ENCODE measurements at places on chromosomes 7 and 10. TPM values are rescaled to one million over a fixed set of nuclear protein-coding genes. Genes with fewer than 3 reads are reported as not detected.
A peak's percentile ranks its signal among the peaks of the same experiment; 100 is the strongest.

DNA sequence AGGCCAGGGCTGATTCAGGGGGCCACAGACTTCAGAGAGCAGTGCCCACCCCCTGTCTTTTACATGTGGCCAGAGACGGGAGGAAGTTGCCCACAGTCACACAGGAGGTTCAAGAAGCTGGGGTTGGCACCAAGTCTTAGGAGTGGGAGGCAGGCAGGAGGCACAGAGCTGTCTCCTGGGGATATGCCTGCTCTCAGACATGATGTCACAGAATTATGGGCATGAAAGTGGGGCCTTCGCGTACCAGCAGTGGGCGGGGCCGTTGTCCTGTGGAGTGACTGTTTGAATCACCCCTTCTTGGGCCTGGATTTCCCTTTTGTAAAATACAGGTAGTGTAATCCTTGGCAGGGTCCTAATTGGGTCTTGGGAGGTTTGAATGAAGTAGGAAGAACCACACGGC is 81.2 kb upstream of the PPIF start:
- peaks cover 99% of the 10 kb centered on the region for H3K4me1 ChIP-seq
- H3K36me3 ChIP-seq, result peaks cover 65% of the 10 kb centered on the region
- DNase-seq, result no peak
- peak overlapping the region; percentile 71 for H3K27ac ChIP-seq
- H3K27me3 ChIP-seq, result no peaks in the 10 kb centered on the region

DNA sequence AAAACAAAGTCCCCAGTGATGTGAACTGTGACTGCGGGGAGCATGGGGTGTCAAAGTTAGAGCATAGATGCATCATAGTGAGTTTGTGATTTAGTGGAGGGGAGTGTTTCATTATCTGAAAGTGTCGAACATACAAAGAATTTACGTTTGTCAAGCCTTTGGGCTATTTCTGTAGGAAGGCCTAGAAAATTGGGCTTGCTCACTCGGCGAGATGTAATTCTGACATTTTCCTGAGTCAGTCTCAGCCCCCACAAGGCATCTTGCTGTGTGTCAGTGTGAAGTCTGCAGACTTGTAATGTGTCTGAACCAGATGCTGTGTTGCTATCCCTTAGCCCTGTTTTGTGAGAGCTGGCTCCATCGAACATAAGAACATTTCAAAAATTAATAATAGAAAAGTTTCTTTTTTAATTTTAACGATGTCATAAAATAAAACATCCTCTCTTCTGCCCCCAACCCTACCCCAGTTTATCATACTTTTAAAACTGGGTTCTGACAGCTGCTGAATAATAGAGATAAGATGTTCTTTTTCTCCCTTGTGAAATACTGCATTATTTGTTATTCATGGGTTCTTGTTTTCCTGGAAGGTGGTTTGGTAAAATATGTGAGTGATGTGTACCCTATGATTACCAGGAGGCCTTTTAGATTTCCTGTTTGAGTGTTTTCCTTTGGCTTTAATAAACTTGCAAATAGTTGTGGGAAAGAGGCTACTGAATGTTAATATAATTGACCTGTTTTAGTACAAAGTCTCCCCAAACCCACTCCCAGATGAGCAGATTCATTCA is 207.4 kb downstream of the GPR158 start:
- peak; percentile 25 for DNase-seq
- no peaks in the 10 kb centered on the region for H3K36me3 ChIP-seq
- no peak overlapping the region for H3K27ac ChIP-seq

Gene CYP2W1
- total RNA-seq, result 1.8 TPM

- no peaks in the 10 kb centered on the region for H3K4me1 ChIP-seq
- DNase-seq, result no peak
- H3K4me3 ChIP-seq, result no peak overlapping the region
- no peak overlapping the region for H3K27ac ChIP-seq
- H3K36me3 ChIP-seq, result no peaks in the 10 kb centered on the region
Measured at GRCh38 chr10:18684953-18685352, 25.7 kb downstream of the ARL5B start.

Gene PNLIPRP1
- not detected for total RNA-seq

DNA sequence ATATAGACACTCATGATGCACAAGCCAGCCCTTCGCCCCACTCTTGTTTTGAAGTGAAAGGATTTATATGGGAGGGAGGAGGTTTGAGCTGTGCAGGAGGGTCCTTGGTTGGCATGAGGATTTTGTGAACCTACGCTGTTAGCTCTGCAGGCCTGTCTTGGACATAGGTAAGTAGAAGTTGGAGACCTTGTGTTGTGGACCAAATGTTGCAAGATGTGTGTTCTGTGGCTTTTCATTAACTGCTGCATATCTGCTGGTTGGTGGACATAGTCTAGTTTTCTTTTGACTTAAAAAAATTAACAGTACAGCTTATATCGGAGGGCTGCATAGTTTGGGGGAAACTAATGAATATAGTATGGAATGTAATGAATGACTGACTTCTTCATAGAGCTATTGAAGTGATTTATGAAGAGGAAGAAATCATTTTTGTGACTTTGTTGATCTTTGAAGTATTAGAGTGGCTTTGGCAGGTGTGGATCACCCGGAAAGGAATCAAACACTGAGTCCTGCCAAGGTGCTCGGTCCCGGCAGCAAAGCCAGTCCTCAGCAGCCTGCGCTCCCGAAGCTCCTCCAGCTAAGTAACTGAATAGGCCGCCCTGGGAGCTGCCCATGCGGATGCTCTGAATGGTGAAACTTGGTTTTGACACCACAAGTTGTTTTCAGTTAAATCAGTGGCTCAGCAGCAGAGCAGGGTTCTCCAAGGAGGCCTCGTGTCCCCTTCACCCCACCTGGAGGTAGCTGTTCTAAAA is 3.2 kb downstream of the MGMT start:
- H3K4me1 ChIP-seq, result peaks cover 16% of the 10 kb centered on the region
- no peak overlapping the region for H3K27ac ChIP-seq
- no peaks in the 10 kb centered on the region for H3K27me3 ChIP-seq
- no peak for DNase-seq
